ENCODE measurements at places on chromosomes 3 and 15. TPM values are rescaled to one million over a fixed set of nuclear protein-coding genes. Genes with fewer than 3 reads are reported as not detected.

DNA sequence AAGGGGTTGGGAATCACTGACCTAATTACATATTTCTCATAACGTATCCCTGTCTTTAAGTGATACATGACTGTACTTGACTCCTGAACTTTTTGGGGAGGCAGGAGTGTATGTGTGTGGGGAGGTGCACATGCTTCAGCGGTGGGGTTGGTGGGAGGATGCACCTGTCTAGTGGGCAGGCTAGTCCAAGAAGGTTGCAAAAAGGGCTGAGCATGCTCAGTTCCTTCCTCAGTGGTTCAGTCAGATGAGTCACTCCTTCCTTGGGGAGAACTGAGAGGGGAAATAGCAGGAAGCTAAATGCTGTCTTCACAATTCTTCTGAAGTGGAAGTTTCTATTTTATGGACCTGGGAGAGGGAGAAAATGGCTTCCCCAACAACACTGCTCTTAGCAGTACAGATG, 24.6 kb upstream of the AP4E1 start:
- peak; percentile 86 for DNase-seq

GRCh38 chr3:50515565-50516439, 12.4 kb upstream of the CACNA2D2 start:
- DNase-seq: no peak

DNA sequence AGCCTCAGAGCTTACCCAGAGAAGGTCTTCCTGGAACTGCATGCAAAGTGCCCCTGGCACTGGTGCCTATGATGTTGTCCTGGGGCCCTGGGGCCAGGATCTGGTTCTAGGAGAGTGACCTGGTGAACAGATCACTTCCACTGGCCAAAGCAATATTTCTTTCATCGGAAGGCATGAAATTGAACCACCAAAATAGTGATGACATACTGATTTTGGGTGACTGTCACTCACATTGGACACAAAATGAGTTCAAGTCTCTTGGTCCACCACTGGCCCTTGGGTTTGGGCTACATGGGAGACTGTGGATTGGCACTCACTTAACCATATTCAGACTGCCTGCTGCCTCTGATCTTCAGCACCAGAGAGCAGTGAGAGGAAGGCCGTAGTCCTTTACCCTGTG, 549.3 kb upstream of the PPP2R3A start:
- no peak for DNase-seq

- no peak for DNase-seq
These were observed 58.9 kb upstream of the FLNB start for GRCh38 chr3:57949344-57949743.

DNA sequence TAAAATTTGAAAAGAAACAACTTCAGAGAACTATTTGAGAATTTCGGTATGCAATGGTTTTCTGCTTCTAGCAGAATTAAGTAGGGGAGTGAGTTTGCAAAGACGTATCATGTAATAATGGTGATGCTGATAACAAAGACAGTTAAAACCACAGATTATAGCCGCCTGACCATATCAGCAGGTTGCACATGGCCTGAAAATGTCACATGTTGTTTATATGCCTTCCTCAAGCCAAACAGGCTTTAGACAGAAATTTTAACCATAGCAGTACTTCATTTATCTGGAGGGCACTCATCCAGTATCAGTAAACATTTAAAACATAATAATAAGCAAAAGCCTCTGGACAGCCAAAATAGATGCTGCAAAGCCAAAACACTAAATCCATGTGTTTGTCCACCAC, 131.7 kb downstream of the RYR3 start:
- no peak for DNase-seq

DNA sequence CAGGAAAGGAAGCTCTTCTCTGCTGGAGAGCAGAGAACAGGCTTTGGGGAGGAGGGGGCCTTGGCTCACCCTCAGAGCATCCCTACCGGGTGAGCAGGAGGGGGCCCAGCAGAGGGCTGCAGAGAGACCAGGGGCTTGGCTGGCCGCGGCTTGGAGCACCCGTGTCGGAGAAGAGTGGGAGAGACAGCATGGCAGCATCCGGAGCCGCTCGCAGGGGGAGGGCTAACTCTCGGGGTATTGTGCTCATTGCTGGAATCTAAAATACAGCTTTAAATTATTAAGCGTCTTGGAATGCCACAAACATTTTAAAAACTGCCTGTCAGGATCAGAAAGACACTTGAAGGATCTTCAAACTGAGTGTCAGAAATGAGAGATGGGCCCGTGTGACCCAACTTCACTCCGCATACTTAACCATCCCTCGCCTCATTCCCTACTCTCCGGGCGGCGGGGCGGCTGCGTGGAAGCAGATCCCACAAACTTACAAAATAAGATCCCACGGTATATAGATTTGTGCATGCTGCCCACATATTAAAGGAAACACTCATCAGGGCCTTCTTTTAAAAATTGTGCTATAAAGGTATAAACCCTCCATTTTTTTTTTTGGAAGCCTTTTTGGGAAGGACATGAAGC, 53.9 kb downstream of the EIF4E3 start:
- DNase-seq: no peak

GRCh38 chr3:31364711-31365110, 168.0 kb upstream of the STT3B start:
- peak; percentile 68 for DNase-seq

Gene MESP2
- total RNA-seq: 0.62 TPM
